ACHN (cell line): ENCODE measurements at places on chromosomes 6 and 20.
A peak's percentile ranks its signal among the peaks of the same experiment; 100 is the strongest.

DNA sequence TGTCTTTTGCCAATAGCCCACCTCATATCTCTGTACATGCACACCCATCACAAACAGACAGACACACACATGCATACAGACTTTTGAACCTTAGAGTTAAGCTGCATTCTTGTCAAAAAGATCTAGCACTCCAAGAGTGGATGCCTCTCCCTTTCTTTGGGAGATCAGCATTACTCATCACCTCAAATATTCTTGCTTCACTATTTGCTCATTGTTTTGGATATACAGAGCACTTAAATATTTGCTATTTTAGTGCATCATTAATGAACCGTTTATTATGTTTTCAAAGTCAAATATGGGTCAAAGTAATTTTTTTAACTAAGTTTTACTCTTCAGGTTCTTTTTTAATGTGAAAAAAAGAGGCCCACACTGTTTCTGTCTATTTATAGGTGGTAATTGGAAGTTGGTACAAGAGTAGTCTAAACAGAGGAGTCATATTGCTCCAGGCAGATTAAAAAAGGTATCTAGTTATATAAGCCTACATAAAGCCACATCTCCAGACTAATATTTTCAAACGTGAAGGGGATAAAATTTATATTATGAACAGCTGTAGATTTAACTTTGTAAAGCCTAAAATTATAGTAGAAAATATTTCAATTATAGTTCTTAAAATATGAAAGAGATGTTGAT lies 102.6 kb downstream of the FLRT3 start:
- no peak for DNase-seq

GRCh38 chr20:32062776-32063170 lies 10.7 kb downstream of the HCK start:
- no peak for DNase-seq

GRCh38 chr20:32206760-32207625 lies 550 bp downstream of the PLAGL2 start:
- no peak for DNase-seq

DNA sequence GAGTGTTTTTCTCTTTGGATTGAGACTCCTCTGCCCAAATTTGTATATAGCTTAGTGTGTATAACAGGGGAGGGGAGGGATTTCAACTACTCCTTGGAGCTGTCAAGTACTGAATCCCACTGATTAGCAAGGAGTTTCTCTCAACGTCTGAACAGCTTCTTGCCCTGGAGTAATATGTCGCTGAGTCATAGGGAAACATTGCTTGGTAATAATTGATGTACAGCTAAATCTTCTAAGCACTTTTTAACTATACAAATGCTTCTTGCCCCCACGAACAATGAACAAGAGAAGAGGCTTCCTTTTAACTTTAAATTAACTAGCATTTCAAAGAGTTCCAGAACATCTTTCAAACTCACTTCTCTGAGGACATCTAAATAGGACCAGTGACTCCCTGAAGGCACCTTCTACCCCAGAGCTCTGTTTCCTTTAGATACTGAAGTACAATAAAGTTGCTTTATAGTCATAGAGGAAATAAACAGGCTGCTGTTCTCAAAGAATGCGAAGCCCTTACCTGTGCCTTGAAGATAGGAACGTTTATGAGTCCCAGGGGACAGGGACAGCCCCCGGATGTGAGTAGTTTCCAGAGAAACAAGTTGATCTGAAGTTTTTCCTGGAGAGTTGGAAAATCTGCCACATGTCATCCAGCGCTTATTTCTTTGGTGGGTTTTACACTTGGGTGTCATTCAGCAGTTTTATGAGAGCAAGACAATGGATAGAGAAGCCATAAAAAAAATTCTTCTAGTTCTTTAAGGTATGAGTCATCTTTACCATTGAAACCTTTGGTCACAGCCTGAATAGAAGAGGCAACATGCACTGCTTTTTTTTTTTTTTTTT lies 462.5 kb upstream of the BTBD3 start:
- DNase-seq = peak; percentile 88

GRCh38 chr20:46205349-46205748 lies 87.2 kb downstream of the CD40 start:
- DNase-seq = no peak

DNA sequence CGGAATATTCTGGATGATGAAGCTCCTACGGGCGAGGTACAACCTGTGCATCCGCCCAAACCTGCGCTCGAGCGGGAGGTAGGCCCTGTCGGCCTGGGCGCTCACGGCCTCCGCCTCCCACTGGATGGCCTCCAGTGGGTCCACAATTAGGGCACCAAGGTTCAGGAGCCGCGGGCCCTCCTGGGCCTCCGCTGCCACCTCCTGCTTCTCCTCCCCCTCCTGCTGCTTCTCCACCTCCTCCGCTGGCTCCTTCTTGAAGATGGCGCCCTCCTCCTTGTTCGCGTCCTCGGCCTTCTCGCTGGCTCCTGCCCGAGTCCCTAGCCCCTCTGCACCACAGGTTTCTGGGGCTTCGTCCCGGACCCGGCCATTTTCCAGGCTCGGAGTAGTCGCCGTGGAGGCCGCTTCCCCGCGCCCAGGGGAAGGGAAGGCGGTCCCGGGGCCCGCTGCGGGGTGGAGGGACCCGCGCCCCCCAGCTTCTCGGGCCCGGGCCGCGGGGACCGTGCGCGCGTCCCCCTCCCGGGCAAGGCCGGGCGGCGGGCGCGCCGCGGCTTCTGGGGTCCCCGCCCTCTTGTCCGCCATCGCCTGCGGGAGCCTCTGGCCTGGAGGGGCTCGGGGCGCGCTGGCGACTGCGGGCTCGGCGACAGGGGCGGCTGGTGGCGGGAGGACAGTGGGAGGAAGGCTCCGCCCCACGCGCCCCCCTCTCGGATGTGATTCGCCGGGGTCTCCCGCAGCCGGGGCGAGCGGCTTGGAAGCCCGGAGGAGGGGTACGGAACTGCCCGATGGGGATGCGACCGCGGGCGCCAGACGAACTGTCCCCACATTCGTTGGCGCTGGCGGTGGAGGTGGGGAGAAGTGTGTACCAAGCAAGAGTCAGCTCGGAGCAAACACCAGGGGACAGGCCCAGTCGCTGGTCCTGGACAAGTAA lies 17.6 kb downstream of the PLAGL2 start:
- no peak for DNase-seq

DNA sequence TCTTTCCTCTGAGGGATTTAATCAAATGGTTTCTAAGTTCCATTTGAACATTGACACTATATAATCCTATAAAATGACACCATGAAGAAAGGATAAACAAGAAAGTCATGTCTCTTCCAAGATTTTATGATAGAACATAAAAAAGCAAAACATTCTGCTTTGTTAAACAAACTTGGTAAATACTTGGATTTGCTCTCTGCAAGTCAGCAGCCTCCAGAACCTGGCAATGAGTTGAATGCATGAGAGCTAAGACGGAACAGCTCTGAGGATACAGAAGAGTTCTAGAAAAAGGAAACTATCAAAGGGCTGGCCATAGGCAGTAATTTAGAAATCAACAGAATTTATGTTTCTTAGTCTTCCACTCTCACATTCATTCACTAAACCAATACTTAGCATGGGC lies 656.0 kb upstream of the ID4 start:
- no peak for DNase-seq

DNA sequence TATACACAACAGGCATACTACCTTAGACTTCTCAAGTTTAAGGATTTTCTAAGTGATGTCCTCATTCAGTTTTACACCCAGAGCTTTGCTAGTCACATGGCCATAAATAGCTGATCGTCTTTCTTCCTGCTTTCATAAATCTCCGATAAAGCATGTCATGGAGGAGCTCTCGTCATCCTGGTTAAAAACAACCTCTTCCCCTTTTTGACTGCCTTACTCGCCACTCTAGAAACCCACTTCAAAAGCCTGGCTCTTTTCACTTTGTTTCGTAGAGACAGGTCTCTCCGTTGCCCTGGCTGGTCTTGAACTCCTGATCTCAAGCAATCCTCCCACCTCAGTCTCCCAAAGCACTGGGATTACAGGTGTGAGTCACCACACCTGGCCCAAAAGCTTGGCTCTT lies 67.0 kb upstream of the SMIM29 start:
- no peak for DNase-seq

DNA sequence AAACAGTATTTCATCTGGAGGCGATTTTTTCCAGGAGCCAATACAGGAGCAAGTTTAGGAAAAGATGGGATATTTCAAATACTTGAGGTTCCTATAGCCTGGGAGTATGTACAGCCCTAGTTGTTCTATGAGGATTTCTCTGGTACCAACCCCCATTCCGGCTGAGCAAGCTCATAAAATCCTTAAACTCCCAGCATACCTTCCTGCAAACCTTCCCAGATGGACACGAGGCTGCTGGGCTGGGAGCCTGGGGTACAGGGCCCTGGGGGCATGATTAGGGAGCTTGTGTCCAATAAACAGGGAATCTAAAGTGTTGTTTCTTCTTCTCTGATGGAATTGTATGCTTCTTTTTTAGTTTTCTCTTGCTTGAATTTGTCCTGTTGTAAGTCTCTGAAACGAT lies 1.5 kb downstream of the PRRC2A start:
- DNase-seq = no peak

DNA sequence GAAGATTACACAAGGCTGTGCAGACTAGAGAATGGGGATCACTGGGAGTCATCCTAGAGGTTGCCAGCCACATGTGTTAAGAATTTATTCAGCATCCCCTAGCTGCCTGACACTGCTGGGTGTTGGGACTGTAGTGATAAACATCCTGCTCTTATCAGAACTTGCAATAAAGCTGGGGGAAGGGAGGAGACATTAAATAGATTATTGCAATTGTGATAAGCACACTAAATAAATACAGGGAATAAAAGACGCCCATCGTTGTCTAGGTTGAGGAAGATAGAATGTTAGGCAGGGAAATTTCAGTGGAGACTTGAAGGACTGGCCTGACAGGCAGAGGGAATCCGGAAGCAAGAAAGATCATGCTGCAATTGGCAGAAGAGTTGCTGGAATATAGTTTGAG lies 33.2 kb upstream of the TRAM2 start:
- DNase-seq = no peak

GRCh38 chr6:98487612-98488011 lies 346.8 kb upstream of the POU3F2 start:
- no peak for DNase-seq

- no peak for DNase-seq
Measured at GRCh38 chr20:57883761-57884160, 173.9 kb upstream of the PMEPA1 start.

DNA sequence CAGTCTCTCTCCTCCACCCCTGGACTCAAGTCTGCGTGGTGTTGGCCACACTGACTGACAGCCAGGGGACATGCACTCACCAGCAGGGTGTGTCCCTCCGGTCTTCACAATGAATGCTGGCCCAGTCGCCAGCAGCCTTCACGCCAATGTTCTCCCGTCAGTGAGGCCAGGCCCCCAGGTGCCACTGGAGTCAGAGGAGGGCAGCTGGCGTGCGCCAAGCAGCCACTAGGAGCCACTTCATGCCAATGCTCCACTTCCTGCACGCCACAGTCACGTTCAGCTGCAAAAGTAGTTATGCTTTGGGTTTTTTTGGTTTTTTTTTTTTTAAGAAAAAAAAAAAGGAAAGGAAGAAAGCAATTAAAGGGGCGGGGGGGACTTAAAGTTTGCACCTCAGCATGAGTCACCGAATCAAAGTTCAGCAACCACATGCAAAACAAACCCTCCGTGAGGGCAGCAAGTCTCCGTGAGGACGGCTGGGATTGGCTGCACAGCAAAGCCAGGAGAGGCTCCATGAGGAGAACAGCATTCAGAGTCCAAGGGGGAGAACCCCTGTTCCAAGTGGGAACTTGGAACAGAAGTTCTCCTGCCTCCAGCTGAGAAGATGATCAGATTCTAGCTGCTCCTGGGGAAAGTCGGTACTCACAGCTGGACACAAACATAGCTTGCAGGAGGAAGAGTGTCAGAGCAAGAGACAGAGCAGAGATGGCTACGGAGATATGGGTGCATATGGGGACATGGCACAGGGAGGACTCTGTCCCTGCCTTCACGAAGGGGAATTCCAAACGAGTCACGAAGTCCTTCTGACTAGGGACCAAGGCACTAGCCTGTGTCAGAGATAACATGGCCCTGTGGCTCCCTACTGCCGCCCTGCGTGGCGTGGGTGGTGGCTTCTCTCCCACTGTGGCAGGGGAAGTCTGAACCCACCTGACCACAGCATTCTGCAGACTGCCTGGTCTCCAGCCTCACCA lies at the start of gene ZC3H12D:
Gene ZC3H12D, minus strand, starts transcription at position 282 of the 968 bp plus-strand sequence. CDS start 10,471 bp downstream, outside the sequence.
- DNase-seq = peak; percentile 19

DNA sequence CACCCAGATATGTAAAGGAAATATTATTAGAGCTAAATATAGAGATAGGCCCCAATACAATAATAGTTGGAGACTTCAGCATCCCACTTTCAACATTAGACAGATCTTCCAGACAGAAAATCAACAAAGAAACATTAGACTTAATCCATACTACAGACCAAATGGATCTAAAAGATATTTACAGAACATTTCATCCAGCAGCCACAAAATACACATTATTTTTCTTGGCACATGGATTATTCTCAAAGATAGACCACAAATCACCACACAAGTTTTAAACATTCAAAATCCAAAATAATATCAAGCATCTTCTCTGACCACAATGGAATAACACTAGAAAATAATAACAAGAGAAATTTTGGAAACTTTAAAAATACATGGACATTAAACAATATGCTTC lies 1159.1 kb upstream of the CITED2 start:
- no peak for DNase-seq

DNA sequence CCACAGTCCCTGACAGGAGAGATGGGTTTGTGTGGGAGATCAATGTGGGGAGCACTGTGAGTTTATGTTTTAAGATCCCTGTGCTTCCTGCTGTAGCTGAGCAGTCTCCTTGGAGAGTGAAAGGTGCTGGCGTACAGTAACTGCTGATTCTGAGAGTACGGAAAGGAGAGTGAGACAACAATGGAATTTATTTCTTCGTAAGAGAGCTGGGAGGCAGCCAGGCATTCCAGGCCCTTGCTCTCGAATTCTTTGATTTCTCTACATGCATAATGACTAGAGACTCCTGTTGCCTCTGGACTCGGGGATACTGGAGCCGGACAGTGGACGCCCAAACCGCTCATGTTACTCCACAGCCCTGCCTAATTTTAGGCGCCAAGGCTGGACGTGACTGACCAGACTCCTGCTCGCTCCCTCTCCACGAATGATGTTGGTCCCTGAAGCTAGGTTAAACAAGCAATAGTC lies 131.0 kb upstream of the PHACTR1 start:
- DNase-seq = no peak

- DNase-seq = no peak
Measured at GRCh38 chr6:83593395-83593785, 81.1 kb downstream of the PRSS35 start.

DNA sequence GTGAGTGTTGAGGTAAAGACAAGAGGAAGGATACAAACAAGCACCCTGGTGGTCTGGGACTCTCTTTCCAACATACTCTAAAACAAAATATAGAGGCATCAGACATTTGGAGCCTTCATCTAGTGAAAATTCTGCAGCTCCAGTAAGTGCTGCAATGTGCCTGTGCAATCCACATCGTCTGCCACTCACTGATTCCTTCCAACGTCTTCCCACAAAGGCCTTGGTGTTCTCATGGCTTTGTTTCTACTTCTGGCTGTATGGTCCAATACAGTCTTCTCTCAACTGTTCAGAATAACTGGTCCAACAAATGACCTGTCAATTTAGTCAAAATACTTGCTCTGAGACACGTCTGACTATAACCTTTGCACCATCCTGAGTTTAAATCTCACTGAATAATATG lies 125.8 kb downstream of the MAP7 start:
- DNase-seq = no peak

DNA sequence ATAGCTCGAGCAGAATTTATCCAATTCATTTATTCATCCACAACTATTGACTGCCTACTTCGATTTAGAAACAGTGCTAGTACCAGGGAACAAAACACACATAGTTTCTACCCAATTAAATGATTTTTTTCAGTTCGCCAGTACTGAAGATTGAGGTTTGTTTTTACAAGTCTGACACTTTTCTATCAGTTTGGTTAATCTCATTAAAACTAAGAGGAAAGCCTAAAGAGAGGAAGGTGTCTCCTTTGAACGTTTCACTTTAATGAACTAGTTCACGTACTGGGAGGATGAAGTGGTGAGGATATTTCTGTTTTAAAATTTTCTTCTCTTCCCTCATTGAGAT lies 570 bp upstream of the ANKS1A start:
- DNase-seq = no peak
